ENCODE measurements at places on chromosomes 12 and 14. TPM values are rescaled to one million over a fixed set of nuclear protein-coding genes. Genes with fewer than 3 reads are reported as not detected.
A peak's percentile ranks its signal among the peaks of the same experiment; 100 is the strongest.

DNA sequence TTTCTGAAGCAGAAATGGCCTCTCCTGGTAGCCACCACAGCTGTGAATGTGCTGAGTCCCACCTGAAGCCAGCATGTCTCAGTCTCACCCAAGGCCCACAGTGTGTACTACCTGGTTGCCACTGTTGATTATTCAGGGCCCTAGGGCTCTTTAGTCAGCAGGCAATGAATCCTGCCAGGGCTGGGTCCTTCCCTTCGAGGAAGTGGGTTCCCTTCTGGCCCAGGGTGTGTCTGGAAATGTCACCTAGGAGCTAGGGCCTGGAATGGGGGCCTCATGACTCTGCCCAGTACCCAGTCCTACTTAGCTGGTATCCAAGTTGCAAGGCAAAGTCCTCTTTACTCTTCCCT lies 207.4 kb downstream of the SYNE2 start:
- H3K27ac ChIP-seq = no peak overlapping the region
- no peak for DNase-seq
- no peaks in the 10 kb centered on the region for H3K4me1 ChIP-seq
- H3K27me3 ChIP-seq = no peaks in the 10 kb centered on the region
- no peak overlapping the region for H3K4me3 ChIP-seq

Gene CFAP251
- 2.2 TPM for total RNA-seq

GRCh38 chr12:106918746-106919145 lies 37.0 kb upstream of the TMEM263 start:
- no peaks in the 10 kb centered on the region for H3K27me3 ChIP-seq
- DNase-seq = no peak
- H3K27ac ChIP-seq = no peak overlapping the region
- H3K36me3 ChIP-seq = no peaks in the 10 kb centered on the region

GRCh38 chr12:12823300-12823699 lies 10.2 kb downstream of the DDX47 start:
- peaks cover 72% of the 10 kb centered on the region for H3K36me3 ChIP-seq
- no peaks in the 10 kb centered on the region for H3K27me3 ChIP-seq
- DNase-seq = no peak
- H3K4me1 ChIP-seq = no peaks in the 10 kb centered on the region

DNA sequence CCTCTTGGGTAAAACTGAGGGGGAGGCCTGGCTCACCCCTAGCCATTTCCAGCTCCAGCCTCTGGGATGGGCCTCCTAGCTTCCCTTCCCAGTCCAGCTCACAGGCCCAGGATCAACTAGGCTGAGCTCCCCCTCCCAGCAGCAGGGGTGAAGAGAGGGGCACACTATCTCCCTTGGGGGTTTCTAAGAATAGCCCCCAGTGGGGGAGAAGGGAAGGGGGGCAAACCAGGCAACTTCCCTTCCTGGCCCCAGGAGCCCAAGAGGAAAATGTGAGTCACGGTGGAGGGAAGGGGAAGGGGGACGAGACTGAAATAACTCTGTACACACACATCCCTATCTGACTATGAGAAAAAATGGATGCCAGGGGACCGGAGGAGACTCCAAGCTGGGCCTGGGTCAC lies 9.0 kb downstream of the ADCY6 start:
- no peak overlapping the region for H3K4me3 ChIP-seq
- H3K4me1 ChIP-seq = peaks cover 82% of the 10 kb centered on the region
- peak; percentile 73 for DNase-seq
- no peaks in the 10 kb centered on the region for H3K27me3 ChIP-seq
- H3K27ac ChIP-seq = peak overlapping the region; percentile 93

Gene RNASE3
- not detected for total RNA-seq

- no peaks in the 10 kb centered on the region for H3K36me3 ChIP-seq
- no peak for DNase-seq
- H3K27me3 ChIP-seq = no peaks in the 10 kb centered on the region
- H3K27ac ChIP-seq = no peak overlapping the region
- no peak overlapping the region for H3K4me3 ChIP-seq
Measured at GRCh38 chr12:5620896-5621295, 189.0 kb downstream of the NTF3 start.

GRCh38 chr12:121128908-121129810 lies 3.5 kb upstream of the P2RX7 start:
- no peaks in the 10 kb centered on the region for H3K4me1 ChIP-seq
- no peaks in the 10 kb centered on the region for H3K27me3 ChIP-seq
- peak; percentile 88 for DNase-seq
- H3K36me3 ChIP-seq = no peaks in the 10 kb centered on the region
- peak overlapping the region; percentile 42 for H3K27ac ChIP-seq
- no peak overlapping the region for H3K4me3 ChIP-seq

Gene GCN1
- 28.3 TPM for total RNA-seq

Gene CLEC6A
- not detected for total RNA-seq

DNA sequence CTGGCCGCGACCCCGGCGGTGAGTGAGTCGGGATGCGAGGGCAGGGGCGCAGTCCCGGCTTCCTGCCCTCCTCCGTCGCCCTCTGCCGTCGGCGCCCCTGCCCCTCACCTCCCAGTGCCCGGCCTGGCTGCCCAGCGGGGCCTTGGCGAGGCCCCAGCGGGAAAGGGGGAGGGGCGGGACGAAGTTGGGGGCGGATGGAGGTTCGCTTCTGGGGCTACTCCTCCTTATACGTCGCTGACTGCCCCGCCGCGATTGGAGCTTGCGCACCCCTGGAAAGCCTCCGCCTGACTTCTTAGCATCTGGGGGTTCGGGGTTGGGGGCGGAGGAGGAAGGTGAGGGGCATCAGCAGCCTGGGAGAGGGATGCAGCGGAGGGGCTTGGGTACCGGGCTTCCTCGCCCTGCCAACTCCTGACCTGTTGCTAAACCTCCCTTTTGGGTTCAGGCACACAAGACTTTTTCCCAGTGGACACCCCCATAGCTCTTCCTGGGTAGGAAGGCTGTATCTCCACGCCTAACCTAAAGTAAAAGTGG lies 406 bp downstream of the TMEM263 start:
- no peaks in the 10 kb centered on the region for H3K36me3 ChIP-seq
- no peaks in the 10 kb centered on the region for H3K27me3 ChIP-seq
- H3K27ac ChIP-seq = peak overlapping the region; percentile 99

Gene HOXC12
- total RNA-seq = not detected

DNA sequence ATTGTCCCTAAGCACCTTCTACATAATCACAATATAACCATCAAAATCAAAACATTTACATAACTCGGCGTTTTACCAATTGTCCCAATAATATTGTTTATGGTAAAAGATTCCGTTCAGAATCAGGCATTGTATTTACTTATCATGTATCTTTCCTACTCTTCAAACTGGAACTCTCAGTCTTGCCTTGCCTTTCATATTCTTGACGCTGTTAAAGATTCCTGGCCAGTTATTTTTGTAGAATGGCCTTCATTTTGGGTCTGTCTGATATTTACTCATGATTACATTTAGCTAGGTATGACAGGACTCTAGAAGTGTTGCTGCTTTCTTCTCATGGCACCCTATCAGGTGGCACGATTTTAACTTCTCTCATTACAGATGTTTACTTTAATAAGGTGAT lies 850 bp upstream of the HEATR5A start:
- peaks cover 22% of the 10 kb centered on the region for H3K4me1 ChIP-seq
- no peak overlapping the region for H3K27ac ChIP-seq
- H3K36me3 ChIP-seq = no peaks in the 10 kb centered on the region
- peak overlapping the region; percentile 95 for H3K4me3 ChIP-seq

Gene PPP1R1A
- total RNA-seq = 104 TPM
